NCI-H748 treated with DMSO at 0.1 percent for 48 hours (cell line): ENCODE measurements at places on chromosomes 11 and 22.
A peak's percentile ranks its signal among the peaks of the same experiment; 100 is the strongest.

DNA sequence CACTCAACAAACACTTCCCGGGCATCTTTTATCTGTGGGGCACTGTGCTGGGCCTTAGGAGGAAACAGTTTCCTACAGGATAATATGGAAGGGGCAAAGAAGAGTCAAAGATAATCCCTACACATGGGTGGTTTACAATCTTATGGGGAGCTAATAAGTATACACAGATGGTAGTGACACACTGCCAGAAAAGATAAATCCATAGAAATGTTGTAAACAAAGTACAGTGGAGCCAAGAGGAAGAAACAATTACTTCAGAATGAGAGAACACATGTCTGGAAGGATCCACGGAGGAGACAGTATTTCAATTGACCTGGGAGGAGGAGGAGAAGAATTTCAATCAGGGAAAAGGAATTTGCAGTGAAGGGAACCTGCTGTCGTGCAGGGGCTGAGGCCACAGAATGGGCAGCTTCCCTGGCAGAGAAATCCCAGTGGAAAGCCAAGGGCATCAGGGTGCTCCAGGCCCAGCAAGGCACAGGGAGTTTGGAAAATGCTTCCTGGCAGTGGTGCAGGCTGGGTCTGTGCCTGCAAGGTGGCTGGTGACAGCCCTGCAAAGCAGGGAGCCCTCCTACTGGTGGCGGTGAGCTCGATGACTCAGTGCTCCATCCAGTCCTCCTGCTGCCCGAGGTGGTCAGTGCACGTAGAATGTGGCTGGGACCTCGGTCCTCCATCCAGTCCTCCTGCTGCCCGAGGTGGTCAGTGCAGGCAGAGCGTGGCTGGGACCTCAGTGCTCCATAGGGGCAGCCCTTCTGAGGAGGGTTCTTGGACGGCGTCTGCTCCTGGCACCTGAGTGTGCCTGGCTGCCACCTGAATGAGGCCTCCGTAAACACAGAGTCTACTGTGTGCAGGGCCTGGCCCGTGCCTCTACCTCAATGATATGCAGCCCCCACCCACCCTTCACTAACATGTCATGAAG lies 444.3 kb upstream of the B3GAT1 start:
- no peak for DNase-seq

- no peak for DNase-seq
These were observed 225.0 kb upstream of the UBASH3B start for GRCh38 chr11:122430490-122430889.

GRCh38 chr11:64801561-64802369 lies 1.2 kb downstream of the MAP4K2 start:
- DNase-seq = no peak

DNA sequence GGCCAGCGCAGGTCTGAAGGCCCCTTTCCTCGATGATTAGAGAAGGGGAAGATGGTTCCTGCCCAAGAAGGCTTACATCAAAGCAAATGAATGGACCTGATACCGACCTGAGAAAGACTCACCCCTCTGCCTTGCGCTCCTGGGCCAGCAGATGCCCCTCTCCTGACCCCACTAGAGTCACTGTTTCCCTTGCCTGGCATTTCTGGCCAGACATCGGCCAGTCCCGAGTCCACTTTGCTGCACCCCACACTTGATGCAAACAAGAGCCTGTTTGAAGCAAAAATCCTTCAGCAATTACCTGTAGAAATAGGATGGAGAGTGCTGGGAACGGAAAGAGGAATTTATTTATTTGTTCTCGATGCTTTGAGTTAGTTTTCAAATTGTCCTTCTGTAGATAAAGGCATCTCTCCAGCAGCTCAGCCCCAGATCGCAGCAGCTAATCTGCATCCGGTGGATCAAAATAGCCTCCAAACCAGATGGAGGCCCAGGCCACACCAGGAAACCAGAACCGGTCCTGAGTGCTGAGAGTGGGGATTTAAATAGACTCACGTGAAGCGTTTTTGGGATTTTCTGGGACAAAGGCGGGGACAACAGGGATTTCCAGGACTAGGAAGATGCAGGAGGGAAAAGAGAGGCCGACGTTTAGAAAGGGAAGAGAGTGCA lies 148.6 kb downstream of the TRIM29 start:
- no peak for DNase-seq

DNA sequence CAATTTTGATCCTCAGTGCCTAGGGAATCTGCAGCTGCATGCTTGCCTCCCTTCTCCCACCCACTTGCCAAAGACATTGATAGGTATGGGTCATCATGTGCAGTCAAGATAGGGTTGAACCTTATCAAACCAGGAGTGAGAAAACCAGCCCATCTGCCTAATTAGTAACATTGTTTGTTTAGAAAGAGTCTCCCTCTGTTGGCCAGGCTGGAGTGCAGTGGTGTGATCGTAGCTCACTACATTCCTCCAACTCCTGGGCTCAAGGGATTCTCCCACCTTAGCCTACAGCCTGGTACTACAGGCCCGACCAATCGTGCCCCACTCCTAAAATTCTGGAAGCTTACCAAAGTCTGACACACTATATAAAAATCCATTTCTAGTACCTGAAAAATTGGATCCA lies 4.6 kb downstream of the C11orf71 start:
- no peak for DNase-seq

DNA sequence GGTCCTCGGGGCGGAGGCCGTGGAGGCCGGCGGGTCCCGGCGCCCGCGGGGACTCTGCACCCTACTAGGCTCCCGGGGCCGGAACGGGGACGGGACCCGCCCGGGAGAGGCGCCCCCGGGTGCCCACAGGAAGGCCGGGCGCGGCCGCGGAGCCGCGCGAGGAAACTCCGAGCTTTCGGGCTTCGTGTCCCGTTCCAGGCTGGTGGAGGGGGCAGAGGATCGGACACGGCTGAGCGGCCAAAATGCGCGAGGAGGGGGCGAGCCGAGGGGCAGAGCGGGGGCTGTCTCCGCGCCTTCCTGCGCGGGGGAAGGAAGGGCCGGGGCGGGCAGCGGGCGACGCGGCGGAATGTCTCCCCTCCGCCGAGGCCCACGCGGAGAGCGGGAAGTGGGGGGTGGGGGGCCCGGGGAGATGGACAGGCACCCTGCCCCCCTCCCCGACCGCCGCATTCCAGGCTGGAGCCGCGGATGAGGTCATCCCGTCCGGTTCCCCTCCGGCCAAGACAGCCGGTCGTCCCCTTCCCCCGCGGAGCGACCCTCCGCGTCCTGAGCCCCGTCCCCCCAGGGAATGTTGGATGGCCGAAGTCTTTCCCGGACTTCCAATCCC lies 430 bp downstream of the CDC42EP1 start:
- no peak for DNase-seq

- no peak for DNase-seq
These were observed 40.1 kb upstream of the CLMP start for GRCh38 chr11:123235117-123235655.

GRCh38 chr22:47065756-47066615 lies 303.5 kb downstream of the TBC1D22A start:
- no peak for DNase-seq

DNA sequence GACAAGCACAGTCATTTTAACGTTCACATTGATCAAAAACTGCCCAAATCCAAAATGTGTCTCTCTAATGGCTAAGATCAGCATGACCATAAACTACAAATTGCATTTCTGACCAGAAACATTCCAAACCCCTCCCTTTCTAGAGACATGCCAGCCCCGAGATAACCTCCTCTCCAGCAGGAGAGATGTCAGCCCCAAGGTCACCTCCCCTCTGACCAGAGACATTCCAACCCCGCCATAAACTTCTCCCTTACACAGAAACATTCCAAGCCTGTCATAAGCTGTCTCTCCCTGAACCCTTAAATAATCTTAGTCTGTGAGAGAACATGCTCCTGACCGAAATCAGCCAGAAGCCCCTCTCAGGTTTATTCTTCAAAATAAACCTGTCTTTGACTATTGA lies 6.6 kb upstream of the EXT2 start:
- no peak for DNase-seq

- DNase-seq = no peak
These were observed 17.9 kb downstream of the BRSK2 start for GRCh38 chr11:1407668-1408067.

DNA sequence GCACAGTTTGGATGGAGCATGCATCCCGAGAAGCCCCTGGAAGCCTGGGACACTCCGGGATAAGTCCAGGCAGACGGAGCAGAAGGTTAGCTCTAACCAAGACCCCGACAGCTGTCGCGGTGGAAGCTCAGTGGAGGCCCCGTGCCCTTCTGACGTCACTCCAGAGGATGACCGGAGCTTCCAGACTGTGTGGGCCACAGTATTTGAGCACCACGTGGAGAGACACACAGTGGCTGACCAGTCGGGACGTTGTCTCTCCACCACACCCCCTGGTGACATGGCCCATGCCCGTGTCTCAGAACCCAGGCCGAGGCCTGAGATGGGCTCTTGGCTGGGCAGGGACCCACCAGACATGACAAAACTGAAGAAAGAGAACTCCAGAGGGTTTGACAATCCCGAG lies 86.3 kb downstream of the KIAA1671 start:
- no peak for DNase-seq

DNA sequence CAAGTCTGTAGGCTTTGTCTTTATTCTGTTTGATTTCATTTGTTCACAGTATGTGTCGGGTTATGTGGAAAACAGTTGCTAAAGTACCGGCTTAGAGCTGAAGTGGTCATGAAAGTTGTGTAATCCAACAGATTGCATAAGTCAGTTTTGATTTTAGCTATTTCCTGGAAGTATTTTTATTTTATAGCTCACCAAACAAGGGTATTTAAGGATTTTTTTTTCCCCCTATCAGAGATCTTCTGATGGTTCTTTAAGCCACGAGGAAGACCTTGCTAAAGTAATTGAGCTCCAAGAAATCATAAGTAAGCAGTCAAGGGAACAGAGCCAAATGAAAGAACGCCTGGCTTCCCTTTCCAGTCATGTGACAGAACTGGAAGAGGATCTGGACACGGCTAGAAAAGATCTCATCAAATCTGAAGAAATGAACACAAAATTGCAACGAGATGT lies 55.9 kb downstream of the PPFIA1 start:
- DNase-seq = no peak

DNA sequence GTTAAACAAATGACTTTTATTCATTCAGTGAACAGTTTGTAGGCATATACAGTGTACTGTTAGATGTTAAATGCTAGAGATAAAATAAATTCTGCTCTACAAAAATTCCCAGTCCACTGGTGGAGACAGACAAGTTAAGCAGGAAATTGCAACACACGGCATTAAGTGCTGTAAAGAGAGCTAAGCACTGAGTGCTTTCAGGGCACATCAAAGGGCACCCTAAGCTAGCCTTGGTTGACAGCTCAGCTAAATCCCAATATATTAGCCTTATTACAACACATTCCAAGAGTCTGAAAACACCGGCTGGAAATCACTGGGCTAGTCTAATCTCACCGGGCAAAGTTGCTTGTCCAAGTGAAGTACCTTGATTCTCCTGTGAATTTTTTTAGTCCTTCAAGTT lies 55.1 kb downstream of the NOX4 start:
- DNase-seq = no peak

- DNase-seq = no peak
These were observed 29.3 kb upstream of the PPP2R1B start for GRCh38 chr11:111795334-111795985.

- DNase-seq = peak; percentile 57
These were observed 20.9 kb downstream of the SERGEF start for GRCh38 chr11:17991783-17992433.

DNA sequence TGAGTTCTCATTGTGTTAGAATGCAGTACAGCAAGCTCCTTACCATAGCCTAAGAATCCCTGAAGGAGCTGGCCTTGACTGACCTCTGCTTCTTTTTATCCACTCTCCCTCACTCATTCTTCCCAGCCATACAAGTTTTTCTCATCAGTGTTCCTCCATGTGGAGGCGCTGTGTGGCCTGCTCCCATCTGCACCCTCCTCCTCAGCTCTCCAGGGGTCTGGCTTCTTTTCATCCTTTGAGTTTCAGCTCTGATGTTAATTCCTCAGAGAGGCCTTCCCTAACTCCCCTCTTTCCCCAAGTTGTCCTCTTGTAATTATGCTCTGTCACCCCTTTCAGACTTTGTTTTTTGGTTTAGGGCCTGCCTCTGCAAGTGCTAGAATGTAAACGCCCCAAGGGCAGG lies 144.8 kb downstream of the WNT7B start:
- no peak for DNase-seq

DNA sequence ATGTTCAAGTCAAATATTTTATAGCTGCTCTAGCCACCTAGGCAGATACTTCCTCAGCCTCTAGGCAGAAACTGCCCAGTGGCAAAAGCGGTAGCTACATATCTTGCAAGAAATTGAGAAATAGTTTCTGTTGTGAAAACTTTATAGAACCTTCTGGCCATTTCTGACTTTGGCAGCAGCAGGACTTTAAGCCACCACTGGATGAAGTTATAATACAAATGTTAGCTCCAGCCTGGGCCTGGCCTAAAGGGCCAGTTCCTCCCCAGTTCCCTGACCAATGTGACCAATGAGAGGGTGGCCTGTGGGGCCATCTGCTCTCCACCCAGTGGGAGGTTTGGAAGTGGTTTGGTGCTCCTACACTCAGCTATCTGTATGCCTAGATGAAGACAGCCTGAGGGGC lies 254.0 kb upstream of the NARS2 start:
- DNase-seq = no peak

- DNase-seq = no peak
These were observed 17.1 kb upstream of the SERPIND1 start for GRCh38 chr22:20756846-20757245.

- peak; percentile 36 for DNase-seq
These were observed 328.3 kb downstream of the TBC1D22A start for GRCh38 chr22:47090591-47091245.

- peak; percentile 29 for DNase-seq
These were observed 14.1 kb downstream of the RPS13 start for GRCh38 chr11:17063171-17064002.

DNA sequence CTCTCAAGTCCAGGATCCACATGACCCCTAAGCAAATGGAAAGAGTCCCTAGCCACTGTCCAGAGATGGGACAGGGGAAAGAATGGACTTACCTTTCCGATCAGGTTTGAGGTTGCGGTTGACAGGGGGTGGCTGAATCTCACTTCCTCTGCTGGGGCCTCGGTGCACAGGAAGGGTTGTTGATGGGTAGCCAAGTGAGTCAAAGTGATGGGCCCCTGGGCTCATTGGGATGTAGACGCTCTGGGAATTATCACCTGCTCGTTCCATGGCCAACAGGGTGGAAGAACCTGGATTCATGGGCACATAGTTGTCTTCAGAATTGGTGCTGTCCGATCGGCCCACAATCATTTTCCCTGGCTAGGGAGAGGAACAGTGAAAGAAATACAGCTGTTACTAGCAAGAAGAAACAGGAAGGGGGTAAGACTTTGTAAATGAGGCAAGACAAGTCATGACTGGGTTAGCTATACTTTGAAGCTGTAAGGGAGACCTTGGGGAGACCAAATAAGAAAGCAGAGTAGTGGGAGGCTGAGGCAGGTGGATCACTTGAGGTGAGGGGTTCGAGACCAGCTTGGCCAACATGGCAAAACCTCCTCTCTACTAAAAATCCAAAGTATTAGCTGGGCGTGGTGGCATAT lies 34.7 kb downstream of the USP35 start:
- no peak for DNase-seq

- no peak for DNase-seq
These were observed 1.3 kb upstream of the CLDN25 start for GRCh38 chr11:113778111-113778910.

DNA sequence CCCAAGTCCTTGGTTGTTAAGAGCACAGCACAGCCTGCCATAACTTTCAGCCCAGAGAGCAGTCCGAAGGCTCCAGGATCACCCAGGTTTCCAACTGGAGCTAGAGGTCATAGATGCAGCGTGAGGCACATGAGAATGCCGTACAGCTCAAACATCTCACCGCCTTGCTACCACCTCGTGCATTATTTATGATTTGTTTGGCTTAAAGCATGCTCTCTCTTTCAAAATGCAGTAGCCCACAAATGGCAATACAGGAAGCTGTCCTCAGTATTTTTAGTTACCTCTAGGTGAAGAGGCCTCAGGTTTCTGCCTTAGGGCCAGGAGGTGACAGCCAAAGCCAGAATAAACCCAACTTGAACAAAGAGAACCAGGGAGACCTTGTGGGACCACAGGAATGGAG lies 14.4 kb downstream of the SCN3B start:
- DNase-seq = no peak
